Fibroblast of skin of left quadriceps (primary cell): ENCODE measurements at places on chromosomes 3 and 15.

DNA sequence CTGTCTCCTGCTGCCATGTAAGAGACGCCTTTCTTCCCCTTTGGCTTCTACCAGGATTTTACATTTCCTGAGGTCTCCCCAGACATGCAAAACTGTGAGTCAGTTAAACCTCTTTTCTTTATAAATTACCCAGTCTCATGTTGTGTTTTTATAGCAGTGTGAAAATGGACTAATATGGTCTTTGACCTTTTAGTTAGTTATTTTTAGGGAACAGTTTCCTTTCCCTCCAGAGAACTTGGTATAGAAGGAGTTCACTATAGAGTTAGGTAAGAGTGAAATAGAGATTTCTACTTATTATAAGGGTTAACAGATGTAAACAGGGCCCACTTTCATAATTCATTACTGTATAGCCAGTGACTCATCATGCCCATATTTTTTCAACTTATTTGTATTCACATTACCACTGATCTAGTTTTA, 170.9 kb downstream of the UNC13C start:
- DNase-seq: no peak

GRCh38 chr15:76799760-76800159, 105.4 kb downstream of the SCAPER start:
- DNase-seq: peak; percentile 16

- peak; percentile 10 for DNase-seq
Observed at GRCh38 chr15:73387507-73388255, 18.9 kb upstream of the HCN4 start.

GRCh38 chr3:124455891-124456290, 274.4 kb upstream of the UMPS start:
- no peak for DNase-seq

DNA sequence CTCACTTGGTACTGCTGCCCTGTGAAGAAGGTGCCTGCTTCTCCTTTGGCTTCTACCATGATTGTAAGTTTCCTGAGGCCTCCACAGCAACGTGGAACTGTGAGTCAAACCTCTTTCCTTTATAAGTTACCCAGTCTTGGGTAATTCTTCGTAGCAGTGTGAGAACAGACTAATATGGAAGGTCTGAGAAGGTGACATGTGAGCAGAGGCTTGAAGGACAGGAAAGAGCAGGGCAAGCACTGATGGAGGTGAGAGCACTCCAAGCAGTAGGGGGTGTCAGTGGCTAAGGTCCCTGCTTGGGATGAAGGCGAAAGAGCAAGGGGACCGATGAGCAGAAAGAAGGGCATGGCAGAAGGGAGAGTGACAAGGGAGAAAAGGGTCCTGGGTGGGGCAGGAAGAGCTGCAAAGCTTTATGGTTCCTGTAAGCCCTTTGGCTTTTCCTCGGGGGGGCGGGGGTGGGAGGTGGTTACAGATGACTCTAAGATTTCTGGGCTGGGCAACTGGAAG, 3.5 kb downstream of the EIF4E3 start:
- DNase-seq: no peak

GRCh38 chr15:101138913-101139880, 112.7 kb downstream of the CHSY1 start:
- no peak for DNase-seq

DNA sequence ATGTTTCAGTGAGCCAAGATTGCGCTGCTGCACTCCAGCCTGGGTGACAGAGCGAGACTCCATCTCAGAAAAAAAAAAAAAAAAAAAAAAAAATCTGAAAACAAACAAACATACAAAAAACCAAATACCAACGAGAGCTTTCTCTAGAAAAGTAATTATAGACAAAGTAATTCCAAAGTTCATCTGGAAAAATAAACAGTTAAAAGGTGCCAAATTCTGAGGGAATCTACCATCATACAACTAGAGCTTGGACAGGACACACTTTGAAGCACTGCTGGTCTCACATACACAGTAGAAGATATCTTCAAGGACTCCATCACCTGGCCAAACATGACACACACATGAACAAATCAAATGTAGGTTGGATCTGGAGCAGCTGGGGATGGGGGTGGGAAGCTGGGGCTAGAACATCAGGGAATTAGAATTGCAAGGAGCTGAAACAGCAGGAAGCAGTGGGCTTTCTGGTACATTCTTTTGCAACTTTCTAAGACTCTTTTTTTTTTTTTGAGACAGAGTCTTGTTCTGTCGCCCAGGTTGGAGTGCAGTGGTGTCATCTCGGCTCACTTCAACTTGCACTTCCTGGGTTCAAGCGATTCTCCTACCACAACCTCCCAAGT, 41.1 kb upstream of the CTSH start:
- DNase-seq: no peak

GRCh38 chr3:125349556-125350165, 25.5 kb downstream of the ZNF148 start:
- DNase-seq: no peak

GRCh38 chr3:72288955-72289691, 504.2 kb upstream of the PROK2 start:
- DNase-seq: peak; percentile 82

GRCh38 chr15:56631765-56632164, 101.5 kb downstream of the ZNF280D start:
- no peak for DNase-seq

GRCh38 chr15:63054985-63055384, 12.4 kb downstream of the TPM1 start:
- no peak for DNase-seq

DNA sequence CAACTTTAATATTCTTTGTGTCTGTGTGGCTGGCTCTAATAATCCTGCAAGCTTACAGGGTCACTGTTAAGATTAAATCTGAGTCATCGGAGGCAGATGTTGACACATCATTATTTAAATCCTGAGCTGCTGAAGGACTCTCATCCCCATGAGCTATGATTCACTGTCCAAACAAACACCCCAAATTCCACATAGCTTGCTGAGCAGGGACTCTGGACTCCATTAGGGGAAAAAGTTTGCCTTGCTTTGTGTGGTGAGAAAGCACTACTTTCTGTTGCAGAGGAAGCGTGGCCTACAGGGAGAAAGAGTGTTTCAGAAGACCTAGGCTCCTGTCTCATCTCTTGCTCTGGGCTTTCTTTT, 213.7 kb downstream of the PDCD6IP start:
- peak; percentile 98 for DNase-seq

GRCh38 chr15:41951571-41951970, 20.8 kb downstream of the EHD4 start:
- no peak for DNase-seq

- no peak for DNase-seq
Observed at GRCh38 chr15:32124726-32125125, 94.4 kb downstream of the CHRNA7 start.

- no peak for DNase-seq
Observed at GRCh38 chr3:13119471-13120220, 46.4 kb upstream of the IQSEC1 start.
